Cortex of kidney (tissue), 1 donor: ENCODE measurements at places on chromosomes 2 and 18.

DNA sequence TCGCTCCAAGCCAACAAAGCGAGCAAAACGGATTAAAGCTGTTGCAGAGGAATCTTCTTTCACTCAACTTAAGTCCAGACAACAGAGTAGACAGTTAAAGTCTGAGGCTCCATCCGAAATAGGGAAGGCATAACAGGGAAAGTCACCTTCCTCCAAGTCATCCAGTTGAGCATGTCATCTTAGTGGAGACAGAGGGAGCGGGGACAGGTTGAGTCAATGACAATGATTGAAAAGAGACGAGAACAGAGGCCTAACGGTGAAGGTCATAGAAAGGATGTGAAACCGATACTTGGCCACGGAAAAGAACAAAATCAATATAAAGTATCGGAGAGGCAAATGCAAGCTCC is 455 bp downstream of the C18orf32 start:
- DNase-seq = no peak

DNA sequence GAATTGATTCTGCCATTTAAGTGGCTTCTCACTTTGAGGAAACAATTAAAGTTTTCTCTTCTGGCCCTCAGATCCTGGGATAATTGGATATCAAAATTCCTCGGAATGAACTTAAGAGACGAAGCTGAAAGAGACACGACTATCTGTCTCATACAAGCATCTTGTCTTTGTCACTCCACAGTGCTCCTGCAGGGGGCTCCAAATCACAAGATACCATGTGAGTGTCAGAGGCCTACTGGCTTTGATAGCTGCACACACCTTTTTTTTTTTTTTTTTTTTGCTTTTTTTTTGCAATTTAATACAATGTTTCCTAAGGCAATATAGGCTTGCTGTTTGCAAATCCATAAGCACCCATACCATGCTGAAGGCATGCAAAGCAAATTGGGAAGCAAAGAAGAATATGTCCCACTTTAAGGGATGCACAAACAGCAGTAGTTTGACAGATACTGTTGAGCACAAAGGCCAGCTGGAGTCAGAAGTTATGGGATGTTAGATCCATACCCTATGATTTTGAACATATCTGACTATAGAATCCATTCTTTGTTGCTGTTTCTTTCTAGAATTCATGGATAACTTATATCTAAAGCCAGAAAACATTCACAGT is 109.0 kb upstream of the CBLN2 start:
- no peak for DNase-seq

- no peak for DNase-seq
Measured at GRCh38 chr2:182949052-182949451, 82.6 kb upstream of the FRZB start.

GRCh38 chr2:44477657-44478414 is 116.1 kb downstream of the CAMKMT start:
- DNase-seq = no peak

GRCh38 chr2:151760139-151760650 is 25.9 kb upstream of the NEB start:
- DNase-seq = no peak

DNA sequence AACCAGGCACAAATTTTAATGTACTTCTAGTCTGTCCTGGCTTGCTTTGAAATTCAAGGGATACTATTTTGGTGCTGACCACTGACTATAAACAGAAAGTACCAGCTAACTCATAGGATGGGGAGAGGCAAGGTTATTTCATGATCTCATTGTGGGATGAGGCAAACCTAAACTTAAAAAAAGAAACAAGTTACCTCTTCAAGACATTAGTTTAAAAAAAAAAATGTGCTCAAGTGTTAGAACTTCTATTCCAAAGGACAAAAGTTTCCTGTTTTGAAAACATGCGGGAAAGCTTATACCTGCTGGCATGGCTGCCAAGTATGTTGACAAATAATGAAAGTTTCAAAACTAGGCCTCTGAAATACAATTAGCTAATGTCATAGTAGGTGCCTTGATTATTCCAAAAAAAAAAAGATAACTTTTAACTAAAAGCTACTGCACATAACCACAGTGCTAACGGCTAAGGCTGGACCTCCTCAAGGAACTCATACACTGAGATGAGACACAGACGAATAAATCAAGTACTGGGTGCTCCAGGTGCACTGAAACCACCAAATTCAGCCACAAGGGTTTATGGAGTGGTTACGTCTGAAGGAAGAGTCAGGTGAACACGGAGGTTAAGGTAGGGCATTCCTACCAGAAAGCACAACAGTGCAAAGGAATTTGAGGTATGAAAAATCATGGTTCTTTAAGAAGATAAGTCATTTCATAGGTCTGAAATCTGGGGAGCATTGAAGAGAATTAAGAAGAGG is 38.1 kb downstream of the TMEM131 start:
- DNase-seq = no peak

DNA sequence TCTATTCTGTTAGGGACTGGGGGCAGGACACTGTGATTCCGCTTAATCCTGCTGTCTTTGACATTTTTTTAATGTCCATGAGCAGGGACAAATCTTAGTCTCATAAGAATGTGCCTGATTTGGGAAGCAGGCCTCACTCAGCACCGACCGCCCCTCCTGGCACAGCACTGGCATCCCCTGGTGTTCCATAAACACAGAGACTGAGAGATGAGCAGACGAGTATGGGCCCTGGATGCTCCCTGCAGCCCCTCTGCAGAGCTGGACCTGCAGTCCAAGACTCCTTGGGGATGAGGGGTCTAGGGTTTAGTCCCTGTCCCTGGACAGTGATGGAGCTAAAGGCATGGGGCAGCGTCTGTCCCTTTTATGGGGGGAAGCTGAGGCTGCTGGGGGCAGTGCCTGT is 81.6 kb downstream of the NDUFA10 start:
- DNase-seq = no peak

DNA sequence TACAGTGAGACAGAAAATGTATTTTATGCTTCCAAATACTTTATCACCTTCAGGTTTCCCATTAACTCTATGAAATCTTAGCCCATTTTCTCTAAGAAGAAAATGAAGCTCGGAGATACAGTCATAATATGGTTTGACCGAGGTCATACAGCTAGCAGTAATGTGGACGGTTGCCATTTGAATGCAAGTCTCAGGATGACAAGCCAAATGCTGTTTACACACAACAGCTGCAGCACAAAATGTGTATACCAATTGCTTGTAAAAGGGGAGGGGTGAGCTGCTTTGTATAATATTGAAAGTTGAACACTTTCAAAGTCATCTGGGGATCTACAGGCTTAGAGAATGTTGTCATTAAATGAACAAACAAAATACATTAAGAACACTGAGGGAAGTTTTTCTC is 93.8 kb upstream of the FSIP2 start:
- DNase-seq = no peak

GRCh38 chr2:181937473-181937872 is 45.9 kb downstream of the ITPRID2 start:
- no peak for DNase-seq

DNA sequence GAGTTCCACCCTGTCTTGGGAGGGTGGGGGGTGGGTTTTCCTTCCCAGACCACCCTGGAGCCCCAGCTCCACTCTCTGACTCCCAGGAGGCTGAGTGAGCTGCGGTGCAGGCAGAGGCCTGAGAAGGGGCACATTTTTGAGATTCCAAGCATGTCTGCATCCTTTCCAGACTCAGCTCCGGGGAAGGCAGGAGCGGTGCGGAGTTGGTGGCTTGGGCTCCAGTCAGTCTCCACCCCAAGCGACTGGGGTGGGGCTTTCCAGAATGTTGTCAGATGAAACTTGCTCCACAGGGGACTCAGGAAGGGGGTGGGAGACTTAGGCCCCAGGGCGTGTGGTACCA is 44.2 kb upstream of the HS6ST1 start:
- DNase-seq = no peak

- DNase-seq = no peak
Measured at GRCh38 chr2:127829845-127830246, 18.9 kb upstream of the WDR33 start.

- no peak for DNase-seq
Measured at GRCh38 chr2:118808429-118808809, 39.0 kb downstream of the EN1 start.

DNA sequence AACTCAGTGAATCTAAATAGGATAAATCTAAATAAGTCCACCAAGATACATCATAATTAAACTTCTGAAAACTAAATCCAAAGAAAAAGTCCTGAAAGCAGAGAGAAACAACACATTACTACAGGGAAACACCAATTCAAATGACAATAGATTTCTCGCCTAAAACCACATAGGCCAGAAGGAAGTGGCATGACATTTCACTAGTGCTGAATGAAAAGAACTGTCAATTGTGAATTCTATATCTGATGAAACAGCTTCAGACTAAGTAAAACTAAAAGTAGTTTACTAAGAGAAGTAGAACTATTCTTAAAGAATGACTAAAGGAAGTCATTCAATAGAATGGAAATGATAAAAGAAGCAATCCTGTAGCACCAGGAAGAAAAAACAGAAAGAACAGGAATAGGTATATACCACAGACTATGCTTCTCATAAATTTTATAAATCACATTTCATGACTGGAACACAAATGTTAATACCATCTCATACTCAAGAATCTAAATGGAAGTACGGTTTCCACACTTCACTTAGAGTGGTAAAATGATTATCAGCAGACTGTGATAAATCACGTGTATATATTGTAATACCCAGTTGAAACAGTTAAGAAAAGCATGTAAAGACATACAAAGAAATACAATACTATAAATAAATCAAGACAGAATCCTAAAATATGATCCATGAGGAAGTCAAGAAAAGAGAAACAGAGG is 46.4 kb downstream of the ASXL2 start:
- no peak for DNase-seq

- DNase-seq = no peak
Measured at GRCh38 chr2:83782122-83782521, 677.0 kb downstream of the SUCLG1 start.

- no peak for DNase-seq
Measured at GRCh38 chr18:52716973-52717372, 377.0 kb downstream of the DCC start.

DNA sequence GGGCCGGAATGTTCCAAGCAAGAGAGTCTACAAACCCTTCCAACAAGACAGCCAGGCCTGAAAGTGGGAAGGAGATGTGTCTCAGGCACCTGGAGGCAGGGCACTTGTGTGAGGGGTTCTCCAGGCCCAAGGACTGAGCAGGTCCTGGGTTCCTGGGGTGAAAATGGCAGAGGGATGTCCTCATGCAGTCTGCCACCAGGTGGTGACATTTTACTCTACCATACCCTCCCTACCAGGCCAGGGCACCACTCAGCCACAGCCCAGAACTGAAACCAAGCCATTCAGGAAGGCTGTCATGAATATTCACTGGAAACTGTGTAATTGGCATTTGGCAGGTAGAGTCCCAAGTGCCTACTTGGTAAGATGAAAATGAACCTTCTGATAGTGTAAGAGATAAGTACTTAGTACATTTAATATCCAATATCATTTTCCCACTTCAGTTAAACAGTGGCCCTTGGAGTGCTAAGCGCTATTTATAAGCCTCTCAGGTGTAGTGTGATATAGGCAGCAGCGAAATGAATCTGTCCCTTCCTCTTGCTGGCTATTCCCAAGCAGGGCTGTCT is 185.1 kb downstream of the MYO5B start:
- DNase-seq = no peak

- DNase-seq = no peak
Measured at GRCh38 chr2:157194844-157195243, 62.7 kb upstream of the GALNT5 start.

GRCh38 chr2:201228271-201228911 is 31.9 kb upstream of the CASP8 start:
- no peak for DNase-seq

DNA sequence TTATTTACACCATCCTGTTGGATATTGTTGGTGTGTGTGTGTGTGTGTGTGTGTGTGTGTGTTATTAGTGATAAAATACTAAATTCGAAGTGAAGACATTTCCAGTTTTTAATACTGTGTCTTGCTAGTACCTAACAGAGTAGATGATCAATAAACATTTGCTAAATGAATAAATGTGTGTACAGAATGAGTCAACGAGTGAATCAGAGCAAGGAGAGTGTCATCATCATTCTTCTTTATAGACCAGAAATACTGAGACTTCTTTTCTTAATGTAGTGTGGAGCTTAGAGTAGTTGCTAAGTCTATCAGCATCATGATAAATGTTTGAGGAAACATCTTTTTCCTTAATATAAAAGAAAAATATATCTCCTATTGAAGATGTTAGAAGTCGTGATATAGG is 169.7 kb upstream of the SATB2 start:
- DNase-seq = no peak

DNA sequence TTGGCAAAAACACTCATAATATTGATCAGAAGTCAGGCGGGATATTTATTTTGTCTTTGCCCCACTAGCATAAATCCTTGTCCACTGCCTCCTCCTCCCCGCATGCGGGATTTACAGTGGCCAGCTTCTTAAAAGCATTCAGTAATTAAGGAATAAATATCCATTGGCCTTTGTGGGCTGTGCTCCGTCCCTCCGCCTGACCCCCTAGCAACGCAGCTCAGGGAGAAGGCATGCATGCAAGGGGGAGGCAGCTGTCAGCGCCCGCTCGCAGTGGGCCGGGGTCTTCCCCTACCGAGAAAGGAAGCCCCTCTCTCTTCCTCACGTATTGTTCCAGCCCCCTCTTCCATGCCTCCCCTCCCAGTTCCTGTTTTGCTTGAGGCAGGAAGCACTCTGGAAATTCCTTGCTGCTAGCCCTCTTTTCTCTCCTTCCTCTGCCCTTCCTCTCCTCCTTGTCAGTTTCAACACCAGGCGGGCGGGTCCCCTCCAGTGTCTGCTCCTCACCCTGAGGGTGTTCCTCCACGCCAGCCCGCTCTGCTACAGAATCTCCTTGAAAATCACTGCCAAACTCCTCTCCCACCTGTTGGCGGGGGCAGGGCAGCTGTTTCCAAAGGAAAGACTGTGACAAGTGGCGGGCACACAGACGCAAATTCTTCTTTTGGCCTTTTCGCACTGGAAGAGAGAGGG is 60.1 kb downstream of the GBX2 start:
- DNase-seq = no peak

DNA sequence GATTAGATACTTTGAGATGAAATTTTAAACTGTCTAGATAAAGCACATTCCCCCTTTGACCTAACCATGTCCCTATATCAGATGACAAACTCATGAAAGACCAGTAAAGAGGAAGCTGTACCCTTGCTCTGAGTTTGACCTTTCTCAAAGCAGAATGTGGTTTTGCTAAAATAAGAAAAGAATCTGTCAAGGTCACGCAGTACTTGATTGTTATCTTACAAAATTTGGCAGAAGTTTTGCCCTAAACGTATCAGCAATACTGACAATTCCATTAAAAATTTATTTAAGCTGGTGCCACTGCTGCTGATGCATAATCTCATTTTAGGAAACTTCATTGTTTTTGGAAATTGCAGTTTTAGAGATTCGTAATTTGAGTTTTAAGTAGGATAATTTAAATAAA is 31.2 kb upstream of the GALM start:
- no peak for DNase-seq

DNA sequence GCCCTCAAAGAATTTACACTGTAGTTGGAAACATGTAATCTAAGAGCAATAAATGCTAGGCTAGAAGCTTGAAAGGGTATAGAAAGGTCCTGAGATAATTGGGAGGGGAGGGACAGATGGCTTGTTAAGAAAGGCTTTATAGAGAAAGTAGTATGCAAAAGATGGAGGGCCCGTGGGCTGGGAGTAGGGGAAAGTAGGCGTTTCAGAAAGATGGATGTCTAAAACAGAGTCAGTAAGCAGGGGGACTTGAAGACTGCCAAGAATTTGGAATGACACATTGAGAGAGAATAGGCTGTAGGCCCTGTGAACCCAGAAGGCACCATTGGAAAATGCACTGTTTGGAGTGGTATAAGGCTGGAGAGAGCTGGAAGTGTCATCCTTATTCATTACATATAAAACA is 822 bp downstream of the PSMG2 start:
- DNase-seq = no peak

- no peak for DNase-seq
Measured at GRCh38 chr2:219561179-219562048, 9.9 kb downstream of the OBSL1 start.
